ENCODE measurements at places on chromosomes 6 and 20. TPM values are rescaled to one million over a fixed set of nuclear protein-coding genes. Genes with fewer than 3 reads are reported as not detected.

- H3K27me3 ChIP-seq = peaks cover 2% of the 10 kb centered on the region
- no peaks in the 10 kb centered on the region for H3K36me3 ChIP-seq
- DNase-seq = no peak
- peaks cover 11% of the 10 kb centered on the region for H3K4me1 ChIP-seq
- H3K4me3 ChIP-seq = no peak overlapping the region
Measured at GRCh38 chr20:44656448-44656847, 4.9 kb upstream of the ADA start.

DNA sequence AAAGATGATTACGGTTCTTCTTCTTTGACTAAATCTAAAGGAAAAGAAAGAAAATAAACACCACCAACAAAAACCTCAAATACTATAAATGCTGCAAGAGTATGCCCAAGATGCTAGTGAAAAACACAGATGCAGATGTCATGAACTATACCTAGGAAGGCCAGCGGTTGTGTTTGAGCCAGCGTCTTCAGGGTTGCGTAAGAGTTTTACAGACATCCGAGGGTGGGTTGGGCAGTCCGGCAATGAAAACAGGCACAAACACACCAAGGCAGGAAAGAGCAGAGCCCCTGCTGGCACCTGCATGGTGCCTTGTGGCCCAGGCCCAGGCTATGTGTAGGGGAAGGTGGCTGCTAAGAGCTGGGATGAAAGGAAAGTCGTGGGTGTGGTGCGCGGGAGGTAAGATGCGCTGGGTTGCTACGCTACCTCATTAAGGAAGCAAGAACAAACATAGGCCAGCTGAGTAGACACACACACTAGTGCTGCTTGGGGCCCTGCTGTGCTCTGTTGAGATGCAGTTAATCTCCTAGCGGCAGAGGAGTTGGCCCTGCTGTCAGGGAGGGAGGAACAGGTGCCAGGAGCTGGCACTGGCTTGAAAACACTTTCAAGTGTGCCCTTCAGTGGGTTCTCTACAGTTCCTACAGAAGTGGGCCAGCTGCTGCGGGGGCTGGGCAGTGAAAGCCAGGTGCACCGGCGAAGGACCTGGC, 170.2 kb upstream of the PLN start:
- H3K4me1 ChIP-seq = no peaks in the 10 kb centered on the region
- no peak overlapping the region for H3K27ac ChIP-seq
- H3K36me3 ChIP-seq = peaks cover 8% of the 10 kb centered on the region
- no peak for DNase-seq

DNA sequence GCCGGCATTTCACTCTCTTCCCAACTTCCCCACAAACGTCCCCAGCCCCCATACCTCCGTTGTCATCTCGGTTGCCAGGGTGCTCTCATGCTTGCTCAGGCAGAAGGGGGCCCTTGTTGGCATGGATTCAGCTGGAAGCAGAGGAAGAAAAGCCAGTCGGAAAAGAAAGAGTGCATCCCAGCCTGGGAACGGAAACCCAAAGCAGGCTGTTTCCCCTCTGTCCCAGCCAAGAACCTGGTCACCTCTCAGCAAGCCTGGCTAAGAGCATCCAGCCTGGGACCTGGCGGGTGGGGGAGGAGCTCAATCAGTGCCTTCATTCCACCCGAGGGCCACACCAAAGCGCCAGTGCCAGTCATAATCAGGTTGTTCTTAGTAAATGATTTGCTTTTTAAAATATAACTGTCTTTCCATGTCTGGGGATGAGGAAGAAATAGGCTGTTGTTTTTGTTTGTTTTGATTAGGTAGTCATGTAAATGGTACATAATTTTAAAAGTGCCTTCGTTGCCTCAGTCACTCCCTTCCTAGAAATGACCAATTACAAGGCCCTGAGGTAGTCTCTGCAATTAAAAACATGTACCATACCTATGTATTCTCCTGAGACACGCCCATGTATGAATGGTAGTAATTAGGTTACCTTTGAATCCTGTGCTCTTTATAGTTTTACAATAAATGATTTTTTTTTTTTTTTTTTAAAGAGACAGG, 21.1 kb downstream of the CHMP4B start:
- peak overlapping the region; percentile 20 for H3K4me3 ChIP-seq
- no peak for DNase-seq
- no peaks in the 10 kb centered on the region for H3K27me3 ChIP-seq
- peaks cover 11% of the 10 kb centered on the region for H3K36me3 ChIP-seq
- H3K27ac ChIP-seq = peak overlapping the region; percentile 85
- H3K4me1 ChIP-seq = peaks cover 62% of the 10 kb centered on the region

- DNase-seq = no peak
- H3K36me3 ChIP-seq = no peaks in the 10 kb centered on the region
- H3K4me3 ChIP-seq = peak overlapping the region; percentile 83
- H3K27me3 ChIP-seq = peaks cover 68% of the 10 kb centered on the region
- H3K27ac ChIP-seq = no peak overlapping the region
- peaks cover 49% of the 10 kb centered on the region for H3K4me1 ChIP-seq
Measured at GRCh38 chr6:41372832-41373626, 37.6 kb downstream of the NCR2 start.

DNA sequence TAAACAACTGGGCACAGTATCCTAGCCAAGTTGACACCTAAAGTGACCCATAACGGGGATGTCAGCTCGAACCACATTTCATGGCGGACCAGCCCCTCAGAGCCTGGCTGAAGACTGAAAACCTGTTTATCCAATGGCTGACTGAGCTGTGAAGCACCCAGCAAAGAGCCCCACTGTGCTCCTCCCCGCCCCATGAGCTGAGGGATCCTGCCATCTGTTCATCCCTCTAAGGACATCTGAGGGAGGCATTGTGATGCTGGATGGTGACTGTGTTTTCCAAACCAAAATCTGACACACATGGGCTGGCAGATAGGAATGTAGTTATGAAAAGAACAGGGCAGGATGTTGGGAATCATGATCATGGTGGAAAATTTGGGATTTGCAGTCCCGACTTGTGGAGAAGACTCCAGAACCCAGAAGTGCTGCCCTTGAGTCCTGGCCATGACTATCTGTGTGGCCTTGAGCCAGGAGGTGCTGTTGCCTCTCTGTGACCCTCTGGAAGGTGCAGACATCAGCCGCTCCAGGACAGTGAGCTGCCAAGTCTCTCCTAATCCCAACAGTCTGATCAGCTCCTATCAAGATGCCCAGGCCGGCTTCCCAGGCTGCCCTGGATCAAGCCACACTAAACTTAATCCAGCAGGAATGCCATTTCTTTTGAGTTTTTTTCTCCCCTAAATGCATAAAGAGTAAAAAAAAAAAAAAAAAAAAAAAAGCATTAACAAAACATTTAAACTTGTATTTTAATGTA, 5.7 kb downstream of the EDN3 start:
- no peak for DNase-seq
- H3K4me3 ChIP-seq = no peak overlapping the region
- no peaks in the 10 kb centered on the region for H3K36me3 ChIP-seq
- H3K4me1 ChIP-seq = no peaks in the 10 kb centered on the region
- peaks cover 22% of the 10 kb centered on the region for H3K27me3 ChIP-seq

DNA sequence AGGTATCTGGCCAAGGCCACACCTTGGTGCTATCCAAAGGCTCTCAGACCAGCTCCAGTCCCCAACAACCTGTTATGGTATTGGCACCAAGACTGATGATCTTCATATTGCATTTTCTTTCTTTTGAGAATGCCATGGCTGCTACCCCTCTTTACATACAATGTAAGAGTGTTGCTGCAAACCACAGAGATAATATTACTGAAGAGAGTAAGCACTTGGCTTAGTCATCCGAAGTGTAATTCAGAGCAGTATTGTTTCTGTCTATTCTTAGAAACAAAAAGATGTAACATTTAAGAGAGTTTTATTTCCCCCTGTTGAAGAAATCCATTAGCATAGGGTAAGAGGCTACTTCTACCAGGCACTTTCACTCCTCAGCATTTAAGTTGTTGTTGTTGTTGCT, 212.5 kb downstream of the C6orf118 start:
- H3K36me3 ChIP-seq = no peaks in the 10 kb centered on the region
- no peaks in the 10 kb centered on the region for H3K27me3 ChIP-seq
- DNase-seq = no peak
- H3K4me3 ChIP-seq = no peak overlapping the region
- no peaks in the 10 kb centered on the region for H3K4me1 ChIP-seq

GRCh38 chr20:6870559-6870958, 103.1 kb downstream of the BMP2 start:
- peaks cover 23% of the 10 kb centered on the region for H3K27me3 ChIP-seq
- H3K36me3 ChIP-seq = no peaks in the 10 kb centered on the region
- no peak overlapping the region for H3K4me3 ChIP-seq
- H3K27ac ChIP-seq = no peak overlapping the region
- DNase-seq = no peak
- no peaks in the 10 kb centered on the region for H3K4me1 ChIP-seq

DNA sequence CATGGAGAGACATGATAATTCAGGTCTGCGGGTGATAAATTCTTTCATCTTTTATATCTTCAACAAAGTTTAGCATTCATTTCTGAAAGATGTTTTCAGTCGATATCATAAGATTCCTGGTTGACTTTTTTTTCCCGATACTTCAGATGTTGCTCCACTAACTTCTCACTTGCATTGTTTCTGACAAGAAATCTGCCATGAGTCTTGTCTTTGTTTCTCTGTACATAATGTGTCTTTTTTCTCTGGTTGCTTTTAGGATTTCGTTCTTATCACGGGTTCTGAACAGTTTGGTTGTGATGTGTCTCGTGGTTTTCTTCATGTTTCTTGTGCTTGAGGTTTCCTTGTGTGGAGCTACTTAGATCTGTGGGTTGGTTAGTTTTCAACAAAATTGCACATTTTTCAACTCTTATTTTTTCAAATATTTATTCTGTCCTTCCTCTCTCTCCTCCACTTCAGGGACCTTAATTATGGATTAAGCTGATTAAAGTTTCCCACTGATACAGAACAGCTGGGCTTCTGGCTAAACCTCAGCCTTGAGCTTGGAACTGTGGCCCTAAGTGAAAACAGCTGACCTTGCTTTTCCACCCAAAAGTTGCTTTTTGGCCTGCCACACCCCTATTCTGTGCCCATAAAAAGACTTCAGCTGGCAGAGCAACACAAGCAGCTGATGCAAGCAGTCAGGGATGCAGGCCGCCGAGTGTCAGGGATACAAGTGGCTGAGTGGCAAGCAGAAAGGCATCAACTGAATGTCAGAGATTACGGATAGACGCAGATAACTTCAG, 97.9 kb upstream of the SNX9 start:
- no peak overlapping the region for H3K27ac ChIP-seq
- H3K4me3 ChIP-seq = no peak overlapping the region
- H3K36me3 ChIP-seq = peaks cover 11% of the 10 kb centered on the region
- no peaks in the 10 kb centered on the region for H3K27me3 ChIP-seq
- H3K4me1 ChIP-seq = peaks cover 21% of the 10 kb centered on the region
- no peak for DNase-seq

GRCh38 chr6:41594326-41594725, 43.9 kb upstream of the MDFI start:
- no peaks in the 10 kb centered on the region for H3K4me1 ChIP-seq
- H3K4me3 ChIP-seq = no peak overlapping the region
- H3K27me3 ChIP-seq = no peaks in the 10 kb centered on the region
- DNase-seq = no peak

- peaks cover 29% of the 10 kb centered on the region for H3K36me3 ChIP-seq
- DNase-seq = no peak
- H3K27ac ChIP-seq = no peak overlapping the region
Measured at GRCh38 chr20:62269871-62270270, 31.6 kb downstream of the OSBPL2 start.

DNA sequence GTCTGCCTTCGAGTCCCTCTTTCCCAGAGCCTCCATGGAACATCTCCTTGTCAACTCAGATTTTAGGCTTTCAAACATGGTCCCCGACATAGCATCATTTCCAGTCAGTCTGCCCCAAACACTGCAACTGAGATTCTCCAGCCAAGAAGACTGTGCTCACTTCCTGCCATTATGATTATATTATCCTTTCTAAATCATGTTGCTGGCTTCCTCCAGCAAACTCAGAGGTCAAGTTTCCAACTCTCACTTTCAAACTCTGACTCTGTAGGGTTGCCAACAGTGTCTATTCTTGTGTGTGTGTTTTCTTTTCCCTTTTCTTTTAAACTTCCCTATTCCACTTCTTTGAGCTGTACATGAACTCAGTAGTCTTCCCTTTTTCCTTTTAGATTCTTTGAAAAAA, 61.2 kb upstream of the TRAF3IP2 start:
- peaks cover 34% of the 10 kb centered on the region for H3K4me1 ChIP-seq
- no peak for DNase-seq
- H3K27ac ChIP-seq = no peak overlapping the region
- peaks cover 21% of the 10 kb centered on the region for H3K36me3 ChIP-seq

- peaks cover 2% of the 10 kb centered on the region for H3K36me3 ChIP-seq
- no peaks in the 10 kb centered on the region for H3K4me1 ChIP-seq
- no peak overlapping the region for H3K27ac ChIP-seq
- H3K4me3 ChIP-seq = no peak overlapping the region
Measured at GRCh38 chr6:162026843-162027242, 700.7 kb downstream of the PRKN start.

DNA sequence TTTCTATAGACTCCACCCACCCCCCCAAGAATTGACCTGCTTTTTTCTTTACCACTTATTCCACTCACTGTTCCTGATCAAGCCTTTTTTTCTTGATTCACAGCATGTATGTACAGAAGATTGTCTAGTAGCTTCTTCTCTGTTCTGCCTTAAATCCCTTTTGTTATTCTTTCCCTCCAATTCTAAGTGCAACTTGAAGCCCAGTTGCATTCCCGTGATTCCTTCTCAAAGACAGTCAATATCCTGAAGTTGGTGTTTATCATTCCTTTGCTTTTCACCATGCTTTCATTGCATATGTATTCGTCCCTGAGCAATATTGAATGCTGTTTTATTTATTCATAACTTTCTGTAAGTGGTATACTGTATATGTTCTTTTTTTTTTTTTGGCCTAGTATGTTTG, 21.0 kb downstream of the XRN2 start:
- H3K27me3 ChIP-seq = no peaks in the 10 kb centered on the region
- H3K36me3 ChIP-seq = no peaks in the 10 kb centered on the region

DNA sequence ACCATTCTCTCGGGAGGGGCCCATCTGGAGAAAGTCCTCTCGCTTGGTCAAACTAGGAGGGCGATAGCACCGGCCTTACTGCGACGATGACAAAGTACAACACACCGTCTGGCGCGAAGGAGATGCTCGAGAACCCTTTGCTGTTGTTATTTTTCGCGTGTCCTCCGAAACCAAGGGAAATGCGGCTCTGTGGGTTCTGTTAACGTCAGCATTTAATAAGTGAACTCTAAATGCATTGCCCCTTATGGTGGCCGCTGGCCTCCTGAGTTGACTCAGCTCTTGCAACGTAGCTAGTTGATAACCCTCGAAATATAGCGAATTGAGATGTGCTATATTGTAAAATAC, 577 bp upstream of the SCAND1 start:
- no peak for DNase-seq
- peak overlapping the region; percentile 99 for H3K27ac ChIP-seq
- H3K4me1 ChIP-seq = peaks cover 16% of the 10 kb centered on the region
- no peaks in the 10 kb centered on the region for H3K27me3 ChIP-seq

GRCh38 chr6:20058912-20059311, 153.4 kb downstream of the MBOAT1 start:
- peaks cover 5% of the 10 kb centered on the region for H3K4me1 ChIP-seq
- no peak for DNase-seq
- H3K27me3 ChIP-seq = no peaks in the 10 kb centered on the region
- no peaks in the 10 kb centered on the region for H3K36me3 ChIP-seq

GRCh38 chr6:158868122-158868480, 48.9 kb upstream of the EZR start:
- H3K27me3 ChIP-seq = no peaks in the 10 kb centered on the region
- H3K36me3 ChIP-seq = no peaks in the 10 kb centered on the region
- H3K4me1 ChIP-seq = peaks cover 37% of the 10 kb centered on the region
- H3K27ac ChIP-seq = peak overlapping the region; percentile 10
- no peak overlapping the region for H3K4me3 ChIP-seq
- DNase-seq = no peak

GRCh38 chr6:84788689-84789088, 24.3 kb upstream of the TBX18 start:
- no peak overlapping the region for H3K4me3 ChIP-seq
- no peak for DNase-seq
- H3K36me3 ChIP-seq = no peaks in the 10 kb centered on the region
- peaks cover 56% of the 10 kb centered on the region for H3K27me3 ChIP-seq

SLC4A11 gene
- total RNA-seq = 4.9 TPM

BCAS1 gene
- total RNA-seq = not detected

CLPSL2 gene
- not detected for total RNA-seq

IP6K3 gene
- 9.0 TPM for total RNA-seq

Measured in chondrocyte (in vitro differentiated cells).